ENCODE measurements at places on chromosomes 11 and 22.

- DNase-seq: peak; percentile 56
Measured at GRCh38 chr11:117818041-117818873, 6.3 kb downstream of the FXYD2 start.

DNA sequence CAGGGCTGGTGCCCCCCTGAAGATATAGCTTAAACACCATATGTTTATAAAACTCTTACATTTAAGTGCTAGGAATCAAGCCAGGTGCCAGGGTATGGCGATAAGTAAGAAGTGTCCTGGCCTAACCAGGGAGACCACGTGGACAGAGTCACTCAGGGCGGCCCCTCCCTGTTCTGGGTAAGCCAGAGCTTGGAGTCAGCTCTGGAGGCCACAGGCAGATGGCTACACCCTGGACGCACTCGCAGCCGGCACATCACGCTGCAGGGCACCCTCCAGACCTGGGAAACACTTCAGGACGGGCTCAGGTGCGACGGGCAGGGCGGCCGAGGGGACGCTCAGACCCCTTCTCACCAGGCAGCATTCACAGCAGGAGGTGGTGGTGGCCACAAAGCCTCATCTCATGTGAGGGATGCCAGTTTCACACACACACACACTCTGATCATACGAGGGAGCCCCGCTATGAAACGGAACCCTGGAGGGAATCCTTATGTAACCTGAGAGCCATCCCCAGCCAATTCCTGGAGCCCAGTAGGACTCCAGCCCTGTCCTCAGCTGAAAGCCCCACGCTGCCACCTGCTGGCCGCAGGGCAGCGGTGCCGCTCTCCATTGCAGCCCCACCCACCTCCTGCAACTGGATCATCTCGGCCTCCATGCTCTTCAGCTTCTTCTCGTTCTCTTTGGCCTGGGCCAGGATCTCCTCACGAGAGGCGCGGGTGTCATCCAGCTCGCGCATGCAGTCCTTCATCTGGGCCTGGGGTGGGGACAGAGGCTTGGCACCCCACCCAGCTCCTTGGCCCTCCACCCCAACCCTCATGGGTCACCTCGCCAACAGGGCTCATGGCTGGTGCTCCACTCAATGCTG, 33.4 kb downstream of the APOL1 start:
- peak; percentile 85 for DNase-seq

DNA sequence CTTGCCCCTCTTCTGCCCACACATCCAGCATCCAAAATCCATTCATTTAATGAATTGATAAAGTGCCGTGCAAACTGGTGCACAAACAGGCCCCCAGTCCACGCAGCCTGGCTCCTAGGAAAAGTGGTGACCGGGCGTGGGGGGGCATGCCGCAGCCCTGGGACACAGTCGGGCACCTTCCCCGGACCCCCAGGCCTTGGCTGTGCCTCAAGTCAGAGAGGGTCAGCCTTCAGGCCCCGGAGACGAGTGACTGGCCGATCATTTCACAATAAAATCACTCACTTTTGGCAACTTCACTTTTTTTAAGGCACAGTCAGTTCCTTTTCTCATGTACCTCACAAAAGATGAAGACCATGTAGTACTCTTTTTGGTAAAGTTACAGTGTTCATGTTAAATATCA, 8.0 kb downstream of the CDPF1 start:
- DNase-seq: no peak

DNA sequence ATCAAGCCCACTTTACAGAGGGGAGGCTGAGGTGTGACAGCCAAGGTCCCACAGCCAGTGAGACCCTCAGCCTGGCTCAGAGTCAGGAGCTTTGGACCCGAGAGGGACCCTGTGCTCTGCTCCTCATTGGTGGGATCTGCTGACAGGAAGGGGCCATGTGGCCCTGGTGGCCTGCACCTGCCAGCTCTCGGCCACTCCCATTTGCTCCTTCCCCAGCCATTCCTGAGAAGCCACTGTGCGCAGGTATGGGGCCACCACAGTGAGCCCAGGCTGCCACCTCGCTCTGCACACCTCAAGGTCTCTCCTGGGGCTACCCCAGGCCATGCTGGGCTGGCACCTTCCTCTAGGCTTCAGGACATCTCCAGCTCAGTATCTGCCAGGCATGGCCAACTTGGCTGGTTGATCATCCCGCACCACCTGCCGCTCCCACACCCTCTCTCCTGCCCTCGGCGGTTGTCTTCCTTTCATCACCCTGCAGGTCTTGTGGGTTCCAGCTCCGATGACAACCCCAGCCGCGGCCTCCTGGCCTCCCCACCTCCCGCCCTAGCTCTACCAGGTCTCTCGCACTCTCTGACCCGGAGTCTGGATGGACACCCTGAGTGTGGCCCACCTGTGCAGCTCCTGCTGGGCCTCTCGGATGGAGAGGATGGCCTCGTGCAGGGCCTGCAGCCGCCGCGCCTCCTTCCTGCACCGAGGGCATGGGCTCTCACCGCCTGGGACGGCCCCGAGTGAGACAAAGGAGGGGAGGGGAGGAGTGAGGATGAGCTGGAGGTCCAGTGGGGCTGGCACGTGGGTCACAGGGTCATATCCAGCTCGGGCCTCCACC, 32.2 kb upstream of the CARS1 start:
- DNase-seq: peak; percentile 21

- no peak for DNase-seq
Measured at GRCh38 chr11:34271727-34272126, 86.1 kb downstream of the ABTB2 start.

- no peak for DNase-seq
Measured at GRCh38 chr22:34847072-34847471, 218.9 kb upstream of the ISX start.

GRCh38 chr11:133957900-133958299, 1.1 kb upstream of the IGSF9B start:
- DNase-seq: no peak

DNA sequence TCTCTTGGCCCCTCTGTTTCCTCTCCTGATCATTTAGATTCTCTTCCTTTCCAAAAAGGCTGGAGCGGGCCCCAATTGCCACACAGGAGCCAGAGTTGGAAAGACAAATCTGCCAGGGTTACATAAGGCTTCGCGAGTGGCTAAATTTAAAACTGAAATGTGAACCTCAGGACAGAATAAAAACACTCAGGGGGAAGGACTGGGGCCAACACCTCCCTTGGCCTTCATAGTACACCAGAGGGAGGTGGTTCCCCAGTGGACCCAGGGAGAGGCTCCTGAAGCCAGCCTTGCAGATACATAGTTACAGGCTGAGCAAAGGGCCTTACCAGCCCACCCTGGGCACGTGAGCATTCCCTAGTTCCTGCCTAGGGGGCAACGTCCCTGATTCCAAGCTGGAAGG, 150.1 kb downstream of the MN1 start:
- no peak for DNase-seq

DNA sequence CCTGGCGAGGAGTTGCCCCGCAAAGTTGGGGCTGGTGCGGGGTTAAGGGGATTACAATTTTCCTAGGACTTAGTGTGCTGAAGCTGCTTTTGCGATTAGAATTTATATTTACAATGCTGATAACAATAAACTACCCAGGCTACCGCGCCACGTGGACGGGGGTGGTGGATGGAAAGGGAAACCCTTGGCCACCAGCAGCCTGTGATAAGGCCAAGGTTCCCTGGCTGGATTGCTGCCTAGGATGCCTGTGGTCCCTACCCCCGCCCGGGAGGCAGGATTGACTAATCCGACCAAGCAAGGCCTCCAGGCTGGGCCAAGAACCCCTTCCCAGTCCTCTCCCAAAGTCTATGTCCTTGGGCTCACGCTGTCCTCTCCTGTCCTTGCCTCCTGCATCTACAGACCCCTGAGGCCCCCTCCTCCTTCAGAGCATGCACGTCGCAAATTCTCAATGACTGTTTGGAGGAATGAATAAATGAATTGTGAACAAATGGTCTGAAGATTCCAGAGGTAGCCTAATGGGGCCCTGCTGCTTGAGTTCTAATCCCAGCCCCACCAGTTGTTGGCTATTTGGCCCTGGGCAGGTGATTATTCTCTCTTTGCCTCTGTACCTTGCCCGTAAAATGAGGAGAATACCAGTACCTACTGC, 7.6 kb upstream of the CHKA start:
- DNase-seq: no peak

DNA sequence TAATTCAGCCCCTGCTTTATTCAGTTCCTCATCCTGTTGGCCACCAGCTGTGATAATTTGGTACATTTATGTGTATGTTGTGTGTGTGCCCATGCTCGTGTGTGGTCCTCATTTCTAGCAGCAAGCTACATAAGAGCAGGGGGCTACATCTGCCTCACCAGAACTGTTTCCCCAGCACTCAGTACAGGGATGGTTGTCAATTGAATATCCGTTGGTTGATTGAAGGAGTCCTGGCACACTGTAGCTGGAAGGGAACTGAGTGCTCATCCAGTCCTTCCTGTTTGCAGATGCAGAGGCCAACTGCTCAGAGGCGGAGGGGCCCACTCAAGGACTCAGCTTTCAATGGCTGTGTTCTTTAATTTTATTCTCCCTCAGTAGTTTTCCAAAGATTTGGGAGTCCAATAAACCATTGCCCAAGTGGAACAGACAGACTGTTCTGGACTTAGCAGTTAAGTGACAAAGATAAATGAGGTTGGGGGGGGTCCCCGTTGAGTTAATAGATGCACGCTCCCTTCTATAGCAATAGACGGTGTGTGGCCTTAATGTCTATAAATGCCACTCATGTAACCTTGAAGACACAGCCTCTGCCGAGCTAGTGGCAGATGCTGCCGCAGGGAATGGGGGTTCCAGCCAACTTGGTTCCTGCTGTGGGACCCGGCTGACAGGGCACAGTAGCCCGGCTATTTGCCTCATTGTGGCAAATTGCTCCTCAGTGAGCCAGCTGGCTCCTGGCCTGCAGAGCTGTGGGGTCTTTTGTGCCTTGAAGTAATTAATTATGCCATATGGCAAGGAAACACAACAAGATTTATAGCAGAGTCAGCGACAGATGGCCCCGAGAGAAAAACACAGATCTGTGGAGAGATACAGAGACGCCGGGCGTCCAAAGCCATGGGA, 71.4 kb upstream of the GRK3 start:
- no peak for DNase-seq

- DNase-seq: peak; percentile 41
Measured at GRCh38 chr11:1573077-1573902, 1.2 kb upstream of the DUSP8 start.

GRCh38 chr11:67024966-67025365, 2.0 kb downstream of the SYT12 start:
- DNase-seq: no peak

- DNase-seq: no peak
Measured at GRCh38 chr11:33461369-33462125, 204.4 kb downstream of the HIPK3 start.

DNA sequence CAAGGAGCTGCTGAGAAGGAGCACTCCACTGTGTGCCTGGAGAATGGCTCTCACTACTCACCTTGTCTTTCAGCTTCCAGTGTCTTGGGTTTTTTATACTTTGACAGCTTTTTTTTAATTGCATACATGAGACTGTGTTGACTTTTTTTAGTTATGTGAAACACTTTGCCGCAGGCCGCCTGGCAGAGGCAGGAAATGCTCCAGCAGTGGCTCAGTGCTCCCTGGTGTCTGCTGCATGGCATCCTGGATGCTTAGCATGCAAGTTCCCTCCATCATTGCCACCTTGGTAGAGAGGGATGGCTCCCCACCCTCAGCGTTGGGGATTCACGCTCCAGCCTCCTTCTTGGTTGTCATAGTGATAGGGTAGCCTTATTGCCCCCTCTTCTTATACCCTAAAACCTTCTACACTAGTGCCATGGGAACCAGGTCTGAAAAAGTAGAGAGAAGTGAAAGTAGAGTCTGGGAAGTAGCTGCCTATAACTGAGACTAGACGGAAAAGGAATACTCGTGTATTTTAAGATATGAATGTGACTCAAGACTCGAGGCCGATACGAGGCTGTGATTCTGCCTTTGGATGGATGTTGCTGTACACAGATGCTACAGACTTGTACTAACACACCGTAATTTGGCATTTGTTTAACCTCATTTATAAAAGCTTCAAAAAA, 72.6 kb downstream of the NCAPD3 start:
- no peak for DNase-seq

GRCh38 chr11:20873054-20873453, 203.7 kb downstream of the NELL1 start:
- DNase-seq: peak; percentile 27

DNA sequence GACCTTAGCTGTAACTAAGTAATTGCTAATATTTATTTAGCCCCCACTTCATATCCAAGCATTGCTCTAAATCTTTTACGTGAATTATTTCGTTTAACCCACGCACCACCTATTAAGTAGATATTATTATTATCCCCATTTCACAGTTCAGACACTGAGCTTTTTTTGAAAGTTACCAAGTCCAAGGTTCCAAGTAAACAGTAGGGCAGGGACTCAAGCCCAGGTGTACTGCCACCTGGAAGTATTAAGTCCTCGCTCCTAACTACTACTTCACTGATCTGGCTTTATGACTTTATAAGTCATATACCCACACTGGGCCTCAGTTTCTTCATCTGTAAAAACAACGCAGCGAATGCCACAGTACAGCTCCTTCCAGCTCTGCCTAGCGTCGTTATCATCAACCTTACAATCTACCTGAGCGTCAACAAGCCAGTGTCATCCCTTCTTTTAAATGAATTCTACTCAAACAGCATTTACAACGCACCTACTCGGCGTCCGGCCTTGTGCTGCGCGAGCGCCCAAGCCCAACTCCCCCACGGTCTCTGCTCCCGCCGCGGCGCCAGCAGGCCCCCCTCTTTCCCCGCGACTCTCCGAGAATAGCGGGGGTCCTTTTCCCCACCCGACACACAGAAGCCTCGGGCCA, 624 bp downstream of the TMEM41B start:
- DNase-seq: peak; percentile 45

DNA sequence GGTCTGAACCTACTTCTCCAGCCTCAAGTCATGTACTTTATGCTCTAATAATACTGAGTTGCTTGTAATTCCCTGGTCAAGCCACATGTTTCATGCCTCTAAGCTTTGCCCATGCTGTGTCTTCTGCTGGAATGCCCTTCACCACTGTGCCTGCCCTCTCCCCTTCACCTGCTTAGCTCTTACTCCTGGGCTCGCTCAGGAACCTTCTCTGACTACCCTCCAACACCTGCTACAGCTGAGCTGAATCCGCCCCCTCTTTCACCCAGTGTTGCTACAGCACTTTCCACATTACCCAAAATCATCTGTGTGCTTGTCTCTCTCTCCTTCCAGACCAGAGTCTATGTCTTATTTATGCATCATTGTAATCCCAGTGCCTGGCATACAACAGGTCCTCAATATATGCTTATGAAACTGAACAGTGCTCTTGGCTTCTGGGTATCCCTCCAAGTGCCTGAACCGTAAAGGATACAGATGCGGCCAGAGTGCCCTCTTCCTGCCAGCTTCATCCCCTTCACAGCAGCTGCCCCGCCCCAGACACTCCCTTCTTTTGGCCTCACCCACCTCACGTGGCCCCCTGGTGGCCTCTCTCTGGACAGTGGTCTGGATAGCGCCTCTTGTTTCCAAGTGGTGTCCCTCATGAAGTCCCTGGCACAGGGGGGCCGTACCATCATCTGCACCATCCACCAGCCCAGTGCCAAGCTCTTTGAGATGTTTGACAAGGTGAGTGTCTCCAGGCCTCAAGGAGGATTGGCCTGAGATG, 7.1 kb downstream of the ABCG4 start:
- no peak for DNase-seq
